Stimulated activated CD8-positive, alpha-beta memory T cell treated with anti-CD3 and anti-CD28 coated beads, Interleukin-2, amount 100 ng/mL, for 48 hours (primary cell): ENCODE measurements at places on chromosomes 4 and X.

DNA sequence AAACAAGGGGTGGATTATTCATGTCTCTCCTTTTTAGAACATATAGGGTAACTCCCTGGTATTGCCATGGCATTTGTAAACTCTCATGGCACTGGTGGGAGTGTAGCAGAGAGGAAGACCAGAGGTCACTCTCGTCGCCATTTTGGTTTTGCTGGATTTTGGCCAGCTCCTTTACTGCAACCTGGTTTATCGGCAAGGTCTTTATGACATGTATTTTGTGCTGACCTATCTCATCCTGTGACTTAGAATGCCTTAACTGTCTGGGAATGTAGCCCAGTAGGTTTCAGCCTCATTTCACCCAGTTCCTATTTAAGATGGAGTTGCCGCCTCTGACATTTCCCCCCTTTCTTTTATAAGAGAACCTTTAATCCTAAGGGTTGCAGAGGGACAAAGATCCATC lies 45.8 kb downstream of the MGST2 start:
- DNase-seq, result no peak

- DNase-seq, result no peak
Observed at GRCh38 chr4:107083-107443, 17.2 kb upstream of the ZNF718 start.

DNA sequence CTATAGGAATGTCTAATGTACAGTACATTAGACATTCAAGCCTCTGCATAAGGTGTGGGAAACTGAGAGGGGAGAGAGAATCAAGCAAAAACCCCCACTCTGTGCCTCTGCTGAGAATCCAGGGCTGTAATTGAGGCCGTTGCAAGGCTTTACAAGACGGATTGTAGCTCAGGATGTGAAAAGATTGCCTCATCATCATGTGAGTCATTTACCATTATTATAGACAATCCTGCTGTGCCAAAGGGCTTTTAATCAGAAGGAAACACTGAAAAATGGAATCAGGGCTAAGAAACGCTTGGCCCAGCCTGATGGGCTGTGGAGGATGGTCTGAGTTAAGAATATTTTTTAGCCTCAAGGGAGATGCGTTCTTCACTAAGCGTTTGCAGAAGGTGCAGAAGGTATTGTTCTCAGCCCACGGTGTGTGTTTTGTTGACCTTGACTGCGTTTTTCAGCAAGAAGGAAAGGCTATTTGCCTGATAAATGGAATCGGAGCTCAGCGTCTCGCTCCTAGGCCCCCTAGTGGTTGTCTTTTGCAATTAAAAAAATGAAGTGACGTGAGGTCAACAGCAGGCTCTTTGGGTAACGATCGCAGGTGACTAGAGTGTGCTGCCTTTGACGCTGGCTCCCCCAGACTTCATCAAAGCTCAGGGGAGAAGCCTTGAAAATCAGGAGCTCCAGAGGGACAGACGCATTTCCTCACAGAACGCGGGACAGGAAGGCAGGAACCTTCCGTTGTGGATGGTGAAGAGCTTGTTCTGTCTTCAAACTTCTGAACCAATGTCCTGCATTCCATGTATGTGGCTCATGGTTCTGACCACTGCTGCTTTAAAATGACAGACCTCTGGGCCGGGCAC lies 18.1 kb upstream of the CHRNA9 start:
- no peak for DNase-seq

DNA sequence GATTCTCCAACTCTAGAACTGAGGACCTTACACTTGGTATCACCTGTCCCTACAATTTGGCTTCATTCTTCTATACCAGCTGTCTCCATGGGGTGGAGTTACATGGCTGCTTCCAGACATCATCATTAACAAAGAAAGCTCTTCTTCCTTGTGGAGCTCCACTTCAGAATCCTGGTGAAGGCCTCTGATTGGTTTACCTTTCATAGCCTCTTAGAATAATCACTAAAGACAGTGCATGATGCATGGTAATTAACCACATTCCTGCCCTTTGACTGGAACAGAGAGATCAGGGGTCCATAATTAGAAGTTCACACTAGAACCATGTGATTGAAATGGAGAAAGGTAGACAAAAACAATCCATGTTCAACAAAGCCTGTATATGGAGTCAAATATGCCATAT lies 112.6 kb upstream of the ZNF827 start:
- no peak for DNase-seq

GRCh38 chrX:46754036-46754435 lies 4.9 kb downstream of the SLC9A7 start:
- DNase-seq, result no peak

- no peak for DNase-seq
Observed at GRCh38 chrX:65633826-65634225, 33.6 kb upstream of the MSN start.

DNA sequence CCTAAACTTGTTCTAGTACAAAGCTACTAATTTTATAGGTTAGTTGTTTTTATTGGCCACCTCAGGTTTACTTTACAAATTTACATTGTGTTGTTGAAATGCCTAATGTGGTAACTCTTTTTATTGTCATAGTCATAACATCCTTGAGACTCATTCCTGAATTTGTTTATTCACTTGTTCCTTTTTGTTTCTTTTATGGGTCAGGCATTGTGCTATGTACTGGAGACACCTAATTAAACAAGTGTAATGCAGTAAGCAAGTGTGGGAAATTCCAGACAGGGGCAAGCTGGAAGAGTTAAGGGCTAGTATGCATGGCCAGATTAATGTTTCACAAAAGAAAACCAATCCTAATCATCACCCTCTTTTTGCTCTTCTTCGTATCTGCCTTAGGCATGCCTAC lies 30.5 kb upstream of the TTC29 start:
- no peak for DNase-seq

GRCh38 chrX:135112096-135112729 lies 8.1 kb downstream of the ETDB start:
- no peak for DNase-seq
